T-cell (primary cell): ENCODE measurements at places on chromosomes 11 and 22.

DNA sequence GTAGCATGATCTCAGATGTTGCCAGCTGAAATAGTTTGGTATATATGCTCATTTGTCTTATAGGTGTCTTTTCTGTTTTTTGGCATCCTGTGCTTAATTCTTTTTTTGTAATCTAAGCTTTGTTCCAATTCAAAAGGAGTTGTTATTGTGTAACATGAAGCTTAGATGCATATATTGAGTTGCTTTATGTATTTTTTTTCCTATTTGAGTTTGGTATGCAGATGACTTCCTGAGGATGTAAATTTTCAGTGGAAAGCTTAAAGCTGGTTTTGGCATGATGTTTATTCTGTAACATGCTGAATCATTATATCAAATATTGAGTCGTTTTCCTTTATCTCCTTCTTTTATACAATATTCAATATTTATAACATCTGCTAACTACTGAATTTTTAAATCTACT, 69.4 kb downstream of the DDX10 start:
- no peak for DNase-seq

- no peak for DNase-seq
Measured at GRCh38 chr11:134429106-134429505, 17.1 kb upstream of the B3GAT1 start.

- DNase-seq = peak; percentile 61
Measured at GRCh38 chr11:95068549-95068948, 1.8 kb downstream of the SRSF8 start.

DNA sequence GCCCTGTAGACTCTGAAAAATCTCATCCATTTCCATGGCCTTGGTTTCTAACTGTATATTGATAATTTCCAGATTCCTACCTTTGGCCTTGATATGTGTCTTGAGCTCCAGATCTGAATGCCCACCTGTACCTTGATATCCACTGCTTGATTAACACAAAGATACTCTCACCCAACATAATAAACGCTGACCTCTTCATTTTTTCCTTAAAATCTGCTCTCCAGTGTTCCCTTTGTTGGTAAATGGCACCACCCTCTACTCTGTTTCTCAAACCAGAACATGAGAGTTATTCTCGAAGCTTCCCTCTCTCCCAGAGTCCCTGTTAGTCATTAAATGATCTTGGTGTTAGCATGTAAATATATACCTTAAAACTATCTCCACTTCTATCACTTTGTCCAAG, 13.4 kb downstream of the TUG1 start:
- no peak for DNase-seq

- no peak for DNase-seq
Measured at GRCh38 chr11:63621071-63621470, 6.8 kb upstream of the PLAAT3 start.

- DNase-seq = peak; percentile 19
Measured at GRCh38 chr11:66183494-66184048, 84.9 kb upstream of the RAB1B start.

DNA sequence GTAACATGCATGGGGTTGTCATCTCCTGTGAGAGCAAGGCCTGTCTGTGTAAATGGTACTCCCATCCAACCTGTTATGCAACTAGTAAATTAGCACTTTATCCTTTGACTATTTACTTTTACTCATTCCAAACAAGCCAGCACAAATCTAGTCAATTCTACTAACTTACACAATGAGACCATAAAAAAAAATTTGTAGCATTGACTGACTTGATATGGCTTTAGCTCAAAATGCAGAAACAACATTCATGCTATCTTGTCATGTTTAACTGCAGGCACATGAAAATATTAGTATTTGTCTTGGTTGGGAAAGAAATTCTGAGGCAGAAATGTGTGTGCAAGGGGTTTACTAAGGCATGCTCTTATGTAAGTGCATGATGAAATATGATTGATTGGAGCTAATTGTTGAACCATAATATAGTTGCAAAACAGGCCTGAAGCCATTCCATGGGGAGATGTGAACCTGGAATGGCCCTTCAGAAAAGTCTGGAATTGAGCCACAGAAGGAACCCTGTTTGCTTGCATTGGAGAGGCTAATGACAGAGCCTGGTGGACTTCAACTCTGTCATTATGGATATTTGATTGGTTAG, 2.5 kb downstream of the SLC22A25 start:
- DNase-seq = no peak

GRCh38 chr11:10696468-10697322, 3.1 kb upstream of the IRAG1 start:
- DNase-seq = no peak

- no peak for DNase-seq
Measured at GRCh38 chr22:21094911-21095772, 49.4 kb downstream of the LRRC74B start.

DNA sequence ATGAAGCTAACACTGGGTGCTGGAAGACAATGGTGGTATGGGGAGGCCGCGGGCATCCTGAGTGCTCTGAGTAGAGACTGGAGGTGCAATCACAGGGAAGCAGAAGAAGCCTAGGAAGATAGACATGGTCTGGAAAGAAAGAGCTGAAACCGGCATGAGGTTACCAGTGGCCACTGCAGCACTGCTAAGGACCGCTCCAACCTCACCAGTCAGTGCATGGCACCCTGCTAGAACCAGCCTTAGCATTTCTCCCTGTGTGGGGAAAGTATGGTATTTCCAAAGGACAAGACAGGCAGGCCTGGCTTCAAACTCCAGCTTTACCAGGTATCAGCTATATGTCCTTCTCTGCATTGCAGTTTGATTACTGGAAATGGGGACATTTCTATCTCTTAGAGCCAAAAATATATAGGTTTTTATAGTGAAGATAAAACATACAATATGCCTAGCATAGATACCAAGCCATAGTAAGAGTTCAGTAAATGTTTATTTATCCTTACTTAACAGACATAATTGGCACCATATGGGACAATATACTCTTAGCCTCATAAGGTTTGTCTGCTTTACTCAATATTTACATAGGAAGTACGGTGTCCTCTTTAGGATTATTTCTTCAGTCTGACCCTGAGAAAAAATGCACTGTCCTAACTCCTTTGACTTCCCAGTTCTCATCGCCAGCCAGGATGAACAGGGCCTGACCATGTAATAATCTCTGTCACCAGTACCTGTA, 231.1 kb downstream of the TENM4 start:
- no peak for DNase-seq
